ENCODE measurements at places on chromosomes 11 and 22.
A peak's percentile ranks its signal among the peaks of the same experiment; 100 is the strongest.

DNA sequence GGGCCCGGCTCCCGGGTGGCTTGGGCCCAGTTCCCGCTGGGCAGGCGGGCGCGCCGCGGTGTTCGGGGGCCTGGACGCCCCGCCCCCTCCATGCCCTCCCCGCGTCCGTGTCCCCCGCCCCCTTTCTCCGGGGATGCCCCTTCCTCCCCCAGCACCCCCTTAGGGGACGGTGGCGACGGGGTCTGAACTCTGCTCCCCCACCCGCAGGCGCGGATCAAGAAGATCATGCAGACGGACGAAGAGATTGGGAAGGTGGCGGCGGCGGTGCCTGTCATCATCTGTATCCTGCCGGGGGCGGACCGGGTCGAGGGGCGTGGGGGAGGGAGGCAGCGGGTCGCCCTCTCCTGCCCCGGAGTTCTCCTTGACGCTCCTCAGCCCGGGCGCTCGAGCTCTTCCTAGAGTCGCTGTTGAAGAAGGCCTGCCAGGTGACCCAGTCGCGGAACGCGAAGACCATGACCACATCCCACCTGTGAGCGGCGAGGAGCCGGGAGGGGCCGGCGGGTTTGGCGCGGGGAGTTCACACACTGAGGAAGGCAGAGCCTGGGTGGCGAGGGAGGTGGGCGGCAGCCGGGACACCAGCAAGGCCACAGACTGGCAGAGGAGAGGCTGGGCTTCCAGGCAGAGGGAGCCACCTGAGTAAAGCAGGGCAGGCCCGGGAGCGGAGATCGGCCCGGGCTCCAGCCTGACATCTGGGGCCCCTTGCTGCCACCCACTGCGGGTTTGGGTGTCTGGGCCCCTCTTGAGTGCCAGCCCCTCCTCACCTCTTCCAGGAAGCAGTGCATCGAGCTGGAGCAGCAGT is 546 bp downstream of the DRAP1 start:
- peak; percentile 50 for DNase-seq

- DNase-seq: peak; percentile 74
Observed at GRCh38 chr11:115497303-115497702, 6.9 kb downstream of the CADM1 start.

DNA sequence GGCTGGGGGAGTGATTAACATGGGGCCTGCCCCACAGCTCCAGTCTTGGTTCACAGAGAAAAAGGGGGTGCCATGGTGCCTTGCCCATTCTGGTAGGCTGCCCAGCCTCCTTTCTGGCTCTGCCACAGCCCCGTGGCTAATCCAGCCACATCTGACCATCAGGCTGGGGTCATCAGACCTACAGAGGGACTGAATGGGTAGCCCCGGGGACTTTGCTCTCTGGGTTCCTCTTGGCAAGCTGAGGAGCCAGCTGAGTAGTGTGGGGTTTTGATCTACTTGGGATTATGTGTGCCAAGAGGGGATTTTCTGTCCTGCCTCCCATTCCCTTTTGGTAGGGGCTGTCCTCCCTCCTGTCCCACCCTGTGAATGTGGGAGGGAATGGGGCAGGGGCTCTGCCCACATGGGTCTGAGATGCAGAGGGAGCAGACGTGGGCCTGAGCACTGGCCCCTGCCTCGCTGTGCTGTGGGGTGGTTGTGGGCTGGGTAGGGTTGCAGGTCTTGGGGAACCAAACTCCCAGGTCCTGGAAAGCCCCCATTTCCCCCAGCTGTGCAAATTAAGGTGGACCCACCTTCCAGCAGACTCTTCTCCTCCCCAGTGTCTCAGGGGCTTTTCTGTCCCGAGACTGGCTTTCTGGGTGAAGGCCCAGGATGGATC is 32.0 kb downstream of the CD82 start:
- DNase-seq: no peak

DNA sequence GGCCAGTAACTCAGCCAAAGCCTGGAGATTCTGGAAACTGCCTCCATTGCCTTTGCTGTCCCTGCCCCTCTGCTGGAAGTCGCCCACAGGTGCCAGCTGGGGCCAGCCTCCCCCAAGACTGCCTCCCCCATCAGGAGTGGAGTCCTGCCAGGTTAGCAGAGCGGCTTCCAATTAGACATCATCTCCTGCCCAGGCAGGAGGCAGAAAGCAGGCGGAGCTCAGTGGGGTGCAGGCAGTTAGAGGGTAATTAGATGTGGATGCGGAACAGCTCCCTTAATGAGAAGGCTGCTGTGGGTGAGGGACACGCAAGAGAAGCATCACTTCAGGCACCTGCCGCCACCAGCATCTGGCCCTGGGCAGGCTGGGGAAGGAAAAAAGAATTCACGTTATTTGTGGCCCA is 90.9 kb upstream of the TP53I11 start:
- DNase-seq: no peak

Data from SW480 (cell line).